EH (cell line): ENCODE measurements at places on chromosomes 5 and 9.

- DNase-seq = no peak
These were observed 36.8 kb downstream of the PCDHAC2 start for GRCh38 chr5:141003031-141003430.

DNA sequence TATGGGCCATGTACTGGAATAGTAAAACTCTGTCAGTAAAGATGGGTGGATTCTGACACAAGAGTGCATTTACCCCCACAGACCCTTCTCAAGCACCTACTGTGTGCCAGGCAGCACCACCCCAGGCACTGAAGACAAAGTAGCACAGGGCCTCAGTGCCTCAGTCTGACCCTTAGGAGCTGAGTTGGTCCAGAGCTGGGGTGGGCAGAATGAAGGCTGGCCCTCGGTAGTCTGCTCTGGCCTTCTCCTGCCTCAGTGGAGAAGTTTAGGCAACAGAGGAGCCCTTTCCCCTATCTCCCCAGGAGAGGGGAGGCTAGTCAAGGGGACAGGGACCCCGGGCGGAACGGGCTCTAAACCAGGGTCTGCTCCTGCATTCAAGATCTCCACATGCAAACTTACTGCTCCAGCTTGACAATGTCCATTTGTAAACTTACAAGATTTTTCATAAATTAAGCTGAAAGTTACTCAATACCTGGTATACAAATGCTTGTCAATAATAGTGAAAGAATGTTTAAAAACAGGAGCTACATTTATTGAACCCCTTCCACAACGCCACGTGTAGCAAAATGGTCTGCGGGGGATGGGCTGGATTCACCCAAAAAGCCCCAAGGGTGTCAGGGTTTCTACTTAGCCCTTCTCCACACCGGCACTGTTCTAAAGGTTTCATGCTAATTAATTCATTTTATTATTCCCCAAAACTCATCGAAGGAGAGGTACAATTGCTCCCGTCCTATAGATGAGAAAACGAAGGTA lies 1.5 kb downstream of the VDAC1 start:
- DNase-seq = peak; percentile 11

DNA sequence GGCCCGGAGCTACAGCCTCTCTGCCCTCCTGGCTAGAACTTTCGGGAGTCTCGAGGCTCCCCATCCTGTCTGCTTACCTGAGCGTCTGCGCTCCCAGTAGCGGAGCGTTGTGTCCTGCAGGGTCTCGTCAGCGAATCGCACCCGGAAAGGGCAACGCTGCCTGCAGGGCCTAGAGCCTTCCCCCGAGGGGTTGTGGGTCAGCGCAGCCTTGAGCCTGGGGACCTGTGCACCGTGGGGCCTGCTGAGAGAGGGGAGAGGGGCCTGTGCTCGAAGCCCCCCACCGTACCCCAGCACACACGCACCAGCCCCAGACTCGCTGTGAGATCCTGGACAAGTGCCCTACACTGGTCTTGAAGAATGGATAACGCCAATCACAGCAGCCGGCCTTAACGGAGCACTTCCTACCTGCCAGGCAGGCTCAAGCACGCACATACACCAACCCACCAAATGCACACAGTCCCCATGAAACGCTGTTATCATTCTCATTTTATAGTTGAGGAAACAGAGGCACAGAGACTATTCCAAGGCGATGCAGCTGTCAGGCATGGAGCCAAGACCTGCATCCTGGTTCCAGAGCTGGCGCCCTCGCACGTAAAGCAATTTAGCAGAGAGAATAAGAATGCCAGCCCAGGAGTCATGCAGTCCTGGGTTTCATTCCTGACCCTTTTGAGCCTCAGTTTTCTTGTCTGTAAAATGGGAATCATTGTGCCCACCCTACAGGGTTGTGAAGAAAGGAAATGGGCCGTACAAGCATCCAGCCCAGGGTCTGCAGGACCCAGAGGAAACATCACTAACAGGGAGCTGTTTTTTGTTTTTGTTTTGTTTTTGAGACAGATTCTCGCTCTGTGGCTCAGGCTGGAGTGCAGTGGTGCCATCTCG lies 5.3 kb downstream of the C9orf50 start:
- no peak for DNase-seq

DNA sequence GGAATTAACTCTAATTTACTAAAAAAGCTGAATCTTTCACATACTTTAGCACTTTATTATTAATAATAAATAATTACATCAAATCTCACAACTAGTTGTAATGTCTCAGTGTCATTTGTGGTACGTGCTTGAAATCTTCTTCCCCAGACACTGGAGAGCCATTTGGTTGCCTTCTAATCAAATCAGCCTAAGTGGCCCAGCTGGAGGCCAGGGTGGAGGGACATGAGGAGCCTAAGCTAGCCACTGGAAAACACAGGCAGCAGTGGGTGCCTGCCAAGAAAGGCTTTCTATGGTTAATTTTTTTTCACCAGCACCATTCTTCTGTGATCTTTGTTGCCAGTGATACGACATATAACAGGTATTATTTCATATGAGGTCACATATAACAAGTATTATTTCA lies 117.0 kb downstream of the ERCC6L2 start:
- no peak for DNase-seq

GRCh38 chr5:165881259-165881658 lies 2375.8 kb downstream of the MAT2B start:
- no peak for DNase-seq

DNA sequence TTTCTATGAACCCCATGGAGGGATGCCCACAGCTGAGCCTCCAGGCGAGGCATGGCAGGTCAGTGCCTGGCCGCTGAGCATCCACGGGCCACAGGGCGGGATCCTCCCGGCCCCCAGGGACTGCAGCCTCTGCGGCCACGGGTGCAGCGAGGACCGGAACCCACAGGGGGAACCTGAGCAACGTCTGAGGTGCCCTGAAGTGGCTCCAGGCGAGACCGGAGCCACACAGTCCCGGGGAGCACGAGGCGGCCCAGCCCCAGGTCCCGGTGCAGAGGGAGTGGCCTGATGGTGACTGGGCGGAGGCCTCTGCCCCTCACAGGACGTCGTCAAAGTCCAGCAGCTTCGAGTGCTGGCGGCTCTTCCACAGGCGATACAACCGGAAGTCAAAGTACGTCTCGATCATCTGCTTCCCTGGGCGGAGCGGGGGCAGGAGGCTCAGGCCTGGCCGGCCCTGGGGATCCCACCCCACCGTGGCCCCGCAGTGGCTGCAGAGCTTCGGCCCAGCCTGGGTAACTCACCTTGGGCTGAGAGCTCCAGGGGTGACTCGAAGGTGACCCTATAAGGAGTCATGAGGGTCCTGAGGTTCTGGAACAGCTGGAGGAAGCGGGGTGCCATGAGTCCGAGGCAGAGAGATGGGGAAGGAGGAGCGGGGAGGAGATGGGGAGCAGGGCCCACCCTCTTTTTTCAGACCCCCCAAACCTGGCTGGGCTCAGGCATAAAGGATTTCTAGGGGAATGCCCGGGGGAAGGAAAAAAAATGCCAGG lies 8.1 kb upstream of the ENTPD8 start:
- DNase-seq = no peak

GRCh38 chr5:8598356-8598755 lies 729.4 kb downstream of the MTRR start:
- no peak for DNase-seq

GRCh38 chr9:33374634-33375237 lies 27.6 kb downstream of the AQP7 start:
- peak; percentile 79 for DNase-seq

DNA sequence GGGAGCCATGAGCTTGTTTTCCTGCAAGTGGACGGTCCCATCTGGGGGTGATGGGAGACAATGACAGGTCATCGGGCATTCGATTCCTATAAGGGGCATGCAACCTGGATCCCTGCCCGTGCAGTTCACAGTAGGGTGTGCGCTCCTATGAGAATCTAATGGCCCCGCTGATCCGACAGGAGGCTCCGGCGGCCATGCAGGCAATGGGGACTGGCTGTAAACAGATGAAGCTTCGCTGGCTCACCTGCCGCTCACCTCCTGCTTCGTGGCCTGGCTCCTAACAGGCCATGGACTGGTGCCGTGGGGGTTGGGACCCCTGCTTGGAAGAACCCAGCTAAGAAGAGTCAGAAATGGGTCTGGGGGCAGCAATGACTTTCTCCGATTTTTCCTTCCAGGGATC lies 21.0 kb downstream of the PAEP start:
- DNase-seq = no peak

- peak; percentile 7 for DNase-seq
These were observed 24.2 kb downstream of the ZBTB43 start for GRCh38 chr9:126829035-126829434.

- peak; percentile 53 for DNase-seq
These were observed 56.2 kb upstream of the TNPO1 start for GRCh38 chr5:72760259-72760658.

DNA sequence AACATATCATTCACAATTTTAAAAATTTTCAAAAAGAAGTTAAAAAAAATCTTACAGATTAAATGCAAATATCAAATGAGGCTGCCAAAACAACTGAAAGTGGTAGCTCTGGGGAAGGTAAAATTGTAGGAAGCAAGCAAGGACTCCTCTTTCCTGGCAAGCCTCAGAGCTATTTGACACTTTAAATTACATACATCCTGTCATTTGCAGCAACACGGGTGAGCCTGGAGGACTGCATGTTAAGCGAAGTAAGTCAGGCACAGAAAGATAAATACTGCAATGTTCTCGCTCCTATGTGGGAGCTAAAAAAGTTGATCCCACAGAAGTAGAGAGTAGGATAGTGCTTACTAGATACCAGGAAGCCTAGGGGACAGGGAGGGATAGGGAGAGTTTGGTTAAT lies 58.0 kb downstream of the LPAR1 start:
- DNase-seq = peak; percentile 19
